Peyer's patch (tissue), 4 donors: ENCODE measurements at places on chromosomes 16 and 17. TPM values are rescaled to one million over a fixed set of nuclear protein-coding genes. Genes with fewer than 3 reads are reported as not detected.
A peak's percentile ranks its signal among the peaks of the same experiment; 100 is the strongest.

GRCh38 chr17:43998552-43998951 lies 5.9 kb upstream of the NAGS start:
- DNase-seq, result no peak

DNA sequence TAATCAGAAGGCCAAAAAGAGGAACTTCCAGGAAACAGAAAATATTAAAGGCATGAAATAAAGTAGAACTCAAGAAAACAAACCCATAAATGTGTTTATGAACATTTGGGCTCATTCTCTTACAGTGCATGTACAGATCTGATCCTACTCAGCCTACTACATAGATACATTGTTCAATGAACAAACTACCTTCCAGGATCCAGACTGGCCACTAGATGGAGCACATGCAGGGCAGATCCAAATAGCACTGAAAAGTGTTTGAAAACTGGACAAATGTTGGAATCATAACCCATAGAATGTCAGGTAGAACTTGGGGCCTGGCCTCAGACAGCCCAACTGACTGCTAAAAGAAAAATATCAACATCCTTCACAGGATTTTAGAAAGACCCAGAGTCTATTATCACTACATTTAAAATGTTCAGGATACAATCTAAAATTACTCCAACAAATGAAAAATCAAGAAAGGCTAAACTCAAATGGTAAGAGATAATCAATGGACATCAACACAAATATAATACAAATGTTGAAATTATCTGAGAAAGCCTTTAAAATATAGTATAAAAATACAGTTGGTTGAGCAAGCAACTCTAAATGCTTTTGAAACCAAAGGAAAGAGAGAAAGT lies 122.4 kb upstream of the NUDT7 start:
- peak; percentile 52 for DNase-seq

DNA sequence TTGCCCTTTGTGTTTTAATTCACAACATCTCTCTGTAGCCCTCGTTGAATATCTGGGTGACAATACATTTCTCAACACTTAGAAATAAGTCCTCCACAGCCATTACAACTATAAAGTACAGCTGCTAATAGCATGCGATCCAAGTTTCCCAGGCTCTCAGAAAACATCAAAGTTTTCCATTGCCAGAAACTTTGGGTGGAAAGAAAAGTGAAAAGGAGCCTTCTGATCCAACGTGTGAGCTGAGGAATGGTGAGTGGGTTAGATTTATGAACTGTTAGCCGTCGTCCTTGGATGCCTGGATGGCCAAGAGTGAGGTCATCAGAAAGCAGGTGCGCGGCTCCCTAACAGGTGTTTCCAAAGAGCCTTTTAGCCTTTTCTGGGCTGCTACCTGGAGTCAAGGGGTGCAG lies 258.0 kb downstream of the PMP22 start:
- no peak for DNase-seq

- no peak for DNase-seq
Measured at GRCh38 chr17:76039121-76039520, 12.0 kb upstream of the EVPL start.

DNA sequence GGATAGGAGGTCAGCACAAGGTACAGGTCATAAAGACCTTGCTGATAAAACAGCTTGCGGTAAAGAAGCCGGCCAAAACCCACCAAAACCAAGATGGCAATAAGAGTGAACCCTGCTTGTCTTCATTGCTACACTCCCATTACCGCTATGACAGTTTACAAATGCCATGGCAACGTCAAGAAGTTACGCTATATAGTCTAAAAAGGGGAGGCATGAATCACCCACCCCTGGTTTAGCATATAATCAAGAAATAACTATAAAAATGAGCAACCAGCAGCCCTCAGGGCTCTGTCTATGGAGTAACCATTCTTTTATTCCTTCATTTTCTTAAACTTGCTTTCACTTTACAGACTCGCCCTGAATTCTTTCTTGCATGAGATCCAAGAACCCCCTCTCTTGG lies 1.0 kb upstream of the HSBP1 start:
- no peak for DNase-seq

GRCh38 chr17:61362396-61362795 lies 37.2 kb upstream of the TBX2 start:
- no peak for DNase-seq

DNA sequence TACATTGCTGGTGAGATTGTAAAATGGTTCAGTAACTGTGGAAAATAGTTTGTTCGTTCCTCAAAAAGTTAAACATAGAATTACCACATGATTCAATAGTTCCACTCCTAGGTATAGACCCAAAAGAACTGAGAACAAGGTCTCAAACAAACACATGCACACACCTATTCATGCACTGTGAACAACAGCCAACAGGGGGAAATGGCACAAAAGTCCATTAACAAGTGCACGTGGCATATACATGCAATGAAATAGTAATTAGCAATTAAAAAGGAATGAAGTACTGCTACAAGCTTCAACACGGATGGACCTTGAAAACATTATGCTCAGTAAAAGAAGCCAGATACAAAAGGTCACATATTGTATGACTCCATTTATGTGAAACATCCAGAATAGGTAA lies 23.8 kb downstream of the SDK2 start:
- DNase-seq, result no peak

DNA sequence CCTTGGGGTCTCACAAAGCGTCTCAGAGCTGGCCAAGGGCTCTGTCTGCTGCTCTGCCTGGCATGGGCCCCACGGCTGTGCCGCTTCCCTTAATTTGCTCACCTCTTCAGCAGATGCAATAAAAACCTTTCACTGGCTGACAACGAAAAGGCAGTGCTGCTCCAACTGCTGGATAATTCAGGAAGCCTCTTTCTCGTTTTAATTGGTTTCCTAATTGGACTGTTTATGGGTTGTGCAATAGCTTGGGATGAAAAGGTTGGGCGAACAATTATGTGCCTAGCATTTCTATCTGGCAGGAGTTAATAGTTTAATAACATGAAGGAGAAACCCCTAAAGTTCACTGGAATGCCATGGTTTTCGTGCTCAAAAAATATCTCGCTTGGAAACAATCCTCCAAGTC lies 234.1 kb upstream of the IRX5 start:
- DNase-seq, result no peak

- DNase-seq, result peak; percentile 73
Measured at GRCh38 chr16:87392821-87393679, 914 bp downstream of the MAP1LC3B start.

- no peak for DNase-seq
Measured at GRCh38 chr16:1650131-1650530, 27.9 kb upstream of the JPT2 start.

DNA sequence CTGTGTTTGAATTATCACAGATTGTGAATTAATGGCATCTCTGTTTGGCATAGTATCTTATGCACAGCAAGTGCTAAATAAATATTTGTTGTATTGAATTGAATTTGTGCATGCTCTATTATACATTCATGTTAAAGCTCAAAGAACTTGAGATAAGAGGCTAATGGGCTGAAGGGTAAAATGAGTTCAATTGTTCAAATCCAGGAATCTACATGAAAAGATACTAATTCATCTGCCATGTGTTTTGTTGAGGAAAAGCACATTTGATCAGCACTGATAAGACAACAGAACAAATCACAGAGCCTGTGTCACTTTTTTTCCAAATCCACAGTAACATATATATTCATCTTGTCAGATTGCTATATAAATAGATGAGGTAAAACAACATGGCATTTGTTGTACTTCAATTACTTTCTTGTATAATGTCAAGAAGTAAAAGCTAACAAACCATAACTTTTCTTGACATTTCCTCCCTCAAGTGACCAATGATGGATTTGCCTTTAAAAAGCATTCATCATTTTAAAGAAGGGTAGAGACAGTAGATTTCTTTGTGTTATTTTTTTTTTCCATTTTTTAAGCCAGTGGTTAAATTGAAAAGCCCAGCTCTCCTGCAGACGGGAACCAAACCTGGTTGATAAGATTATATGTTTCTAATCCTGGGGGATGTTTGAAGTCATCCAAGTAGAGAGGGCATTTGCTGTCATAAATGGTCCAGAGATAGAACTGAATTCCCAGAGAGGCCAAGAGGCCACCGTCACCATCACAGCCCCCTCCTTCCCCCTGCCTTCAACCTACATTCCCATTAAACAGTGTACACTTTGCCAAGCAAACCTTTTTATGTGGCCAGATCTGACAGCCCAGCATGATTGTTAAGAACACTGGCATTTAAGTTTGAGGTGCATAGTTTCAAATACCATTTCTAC lies 123.0 kb downstream of the CHD9NB start:
- DNase-seq, result no peak

DNA sequence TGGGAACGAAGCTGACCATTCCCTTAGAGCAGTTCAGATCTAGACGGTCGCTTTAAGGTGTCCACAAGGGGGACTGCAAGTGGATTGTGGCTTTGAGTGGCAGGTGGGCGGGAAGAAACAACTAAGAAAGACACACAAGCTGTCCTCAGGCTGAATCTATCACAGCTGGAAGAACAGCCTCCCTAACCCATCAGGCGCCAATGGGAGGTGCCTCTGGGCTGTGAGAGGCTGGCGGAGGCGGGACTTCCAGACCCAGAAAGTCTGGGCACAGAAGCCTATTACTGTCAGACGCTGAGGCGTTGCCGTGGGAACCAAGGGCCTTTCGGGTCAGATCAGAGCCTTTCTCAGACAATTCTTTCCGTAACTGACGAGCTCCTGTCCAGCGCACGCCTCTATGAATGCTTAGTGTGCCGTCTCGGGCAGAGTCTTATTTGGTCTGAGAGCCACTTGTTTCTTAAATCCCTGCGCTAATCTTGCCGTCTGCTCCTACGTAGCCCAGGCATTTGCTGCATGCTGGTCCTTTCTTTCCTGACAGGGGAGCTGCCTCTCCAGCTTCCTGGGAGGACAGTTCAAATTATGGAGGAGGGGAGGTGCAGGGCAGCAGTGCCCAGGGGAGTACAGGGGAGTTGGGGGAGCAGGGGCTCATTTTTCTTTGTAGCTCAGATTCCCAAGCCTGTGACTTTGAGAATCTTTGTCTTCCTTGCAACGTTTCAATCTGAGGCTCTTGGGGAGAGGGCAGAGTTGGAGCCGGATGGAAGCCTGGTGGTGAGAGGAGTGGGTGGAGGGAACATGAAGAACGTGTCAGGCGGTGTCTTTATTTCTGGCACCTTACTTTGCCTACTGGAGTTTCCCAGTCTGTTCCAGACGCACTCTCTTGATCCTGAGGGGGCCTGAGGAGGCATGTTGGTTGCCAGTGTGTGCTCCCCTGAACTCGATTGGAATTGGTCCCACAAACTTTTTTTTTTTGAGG lies 618.7 kb downstream of the KCNJ18 start:
- DNase-seq, result no peak

DNA sequence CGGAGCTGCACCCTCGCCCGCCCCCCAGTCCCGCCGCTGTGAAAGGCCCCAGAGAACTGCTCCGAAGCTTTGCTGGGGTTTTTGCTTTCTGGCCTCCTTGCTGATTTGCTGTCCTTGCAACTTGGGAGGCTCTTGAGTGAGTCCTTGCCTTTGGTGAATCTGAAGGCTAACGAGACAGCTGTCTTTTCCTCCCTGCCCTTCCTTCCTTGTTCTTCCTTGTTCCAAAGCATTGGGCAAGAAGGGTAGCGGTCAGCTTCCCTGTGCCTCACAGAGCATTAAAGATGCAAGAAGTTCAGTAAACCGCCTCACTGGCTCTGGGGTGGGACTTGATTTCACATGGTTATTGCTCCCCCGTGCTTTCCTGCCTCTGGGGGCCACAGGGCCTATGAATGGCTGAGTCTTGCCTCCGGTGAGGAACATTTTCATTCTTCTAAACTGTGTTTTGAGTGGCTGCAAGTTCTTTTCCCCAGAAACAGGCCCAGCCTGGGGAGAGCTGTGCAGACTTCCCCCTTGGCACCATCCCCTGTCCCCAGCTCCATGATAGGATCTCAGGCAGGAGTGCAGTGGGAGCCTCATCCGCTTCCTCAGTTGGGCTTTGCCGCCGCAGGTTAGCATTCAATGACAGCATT lies 1.4 kb downstream of the YPEL2 start:
- DNase-seq, result peak; percentile 62

DNA sequence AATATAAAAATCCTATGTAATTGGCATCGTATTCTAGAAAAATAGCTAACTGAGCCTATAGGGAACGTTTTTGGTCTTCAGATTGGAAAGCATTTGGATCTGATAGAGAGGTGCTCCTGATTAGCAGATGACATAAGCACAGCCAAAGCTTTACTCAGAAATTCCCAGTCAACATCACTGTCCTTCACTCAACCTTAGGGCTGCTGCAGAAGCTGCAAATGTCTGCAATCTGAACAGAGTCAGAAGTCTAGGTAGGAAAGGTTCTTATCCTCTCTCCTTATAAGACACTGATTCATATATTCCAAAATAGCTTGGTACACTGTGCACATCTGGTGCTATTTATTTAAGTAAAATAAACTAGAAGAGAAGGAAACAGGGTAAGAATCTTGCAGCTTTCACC lies 19.2 kb downstream of the STRADA start:
- no peak for DNase-seq

GCGR gene
- total RNA-seq, result not detected

ADAM11 gene
- total RNA-seq, result not detected

FNDC8 gene
- total RNA-seq, result not detected

TBC1D28 gene
- not detected for total RNA-seq

SLFN14 gene
- total RNA-seq, result not detected

C1QL1 gene
- total RNA-seq, result 0.67 TPM

TPSD1 gene
- total RNA-seq, result 61.1 TPM
